ENCODE measurements at places on chromosomes 2 and 18.

DNA sequence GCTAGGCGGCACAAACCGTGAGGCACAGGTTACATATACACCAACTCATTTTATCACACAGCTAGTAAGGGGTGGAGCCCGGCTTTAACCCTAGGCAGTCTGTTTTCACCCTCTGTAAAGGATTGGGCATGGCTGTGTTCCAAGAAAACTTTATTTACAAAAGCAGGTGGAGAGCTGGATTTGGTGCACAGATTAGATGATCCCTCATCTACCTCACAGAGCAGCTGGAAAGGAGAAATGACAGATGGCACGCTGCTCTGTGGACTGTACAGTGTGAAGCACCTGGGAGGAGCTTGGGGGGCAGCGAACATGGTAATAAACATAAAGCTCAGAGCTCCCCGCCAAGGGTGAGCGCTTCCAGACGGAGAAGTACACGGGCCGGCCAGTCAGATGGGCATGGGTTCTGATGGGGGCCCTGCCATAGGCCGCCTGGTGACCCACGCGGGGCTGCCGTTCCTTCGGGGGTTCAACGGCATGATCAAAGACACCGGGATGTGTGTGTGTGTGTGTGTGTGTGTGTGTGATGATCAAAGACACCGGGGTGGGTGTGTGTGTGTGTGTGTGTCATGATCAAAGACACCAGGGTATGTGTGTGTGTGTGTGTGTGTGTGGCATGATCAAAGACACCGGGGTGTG, 862 bp upstream of the TMEM177 start:
- no peak for DNase-seq

DNA sequence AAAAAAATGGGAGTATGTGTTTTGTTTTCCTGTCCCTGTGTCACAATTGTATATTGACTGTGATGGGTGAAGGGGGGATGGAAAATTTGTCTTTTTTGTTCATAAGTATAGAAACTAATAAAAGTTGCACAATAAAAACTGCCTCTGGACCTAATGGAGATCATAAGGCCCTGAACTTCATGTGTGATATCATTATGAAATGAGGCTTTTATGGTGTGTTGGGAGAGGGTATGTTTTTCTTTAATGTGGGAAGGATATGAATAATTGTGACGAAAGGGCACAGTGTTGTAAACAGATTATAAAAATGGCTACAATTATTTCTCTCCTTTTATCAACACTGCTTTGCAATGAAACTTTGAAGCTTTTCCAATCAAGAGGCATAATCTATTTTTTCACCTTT, 1889.3 kb upstream of the CELF4 start:
- no peak for DNase-seq

DNA sequence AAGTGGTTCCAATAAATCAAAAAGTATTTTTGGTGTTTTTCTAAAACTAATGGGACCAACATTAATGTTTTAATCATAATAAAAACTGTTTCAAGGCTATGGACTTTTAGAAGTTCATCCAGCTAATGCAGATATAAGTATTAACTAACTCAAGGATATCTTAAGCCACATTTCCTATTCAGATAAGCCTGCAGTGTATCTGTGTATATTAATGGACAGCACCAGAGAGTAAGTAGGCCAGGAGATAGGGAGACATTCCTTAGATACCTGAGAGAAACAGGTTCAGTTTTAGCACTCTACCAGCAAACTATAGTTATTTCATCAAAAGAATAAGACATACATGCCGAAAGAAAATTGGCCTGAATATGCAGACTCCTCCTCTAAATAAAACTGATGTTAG, 27.3 kb downstream of the PREPL start:
- no peak for DNase-seq

- no peak for DNase-seq
These were observed 564.7 kb upstream of the PIK3C3 start for GRCh38 chr18:41390309-41390708.

DNA sequence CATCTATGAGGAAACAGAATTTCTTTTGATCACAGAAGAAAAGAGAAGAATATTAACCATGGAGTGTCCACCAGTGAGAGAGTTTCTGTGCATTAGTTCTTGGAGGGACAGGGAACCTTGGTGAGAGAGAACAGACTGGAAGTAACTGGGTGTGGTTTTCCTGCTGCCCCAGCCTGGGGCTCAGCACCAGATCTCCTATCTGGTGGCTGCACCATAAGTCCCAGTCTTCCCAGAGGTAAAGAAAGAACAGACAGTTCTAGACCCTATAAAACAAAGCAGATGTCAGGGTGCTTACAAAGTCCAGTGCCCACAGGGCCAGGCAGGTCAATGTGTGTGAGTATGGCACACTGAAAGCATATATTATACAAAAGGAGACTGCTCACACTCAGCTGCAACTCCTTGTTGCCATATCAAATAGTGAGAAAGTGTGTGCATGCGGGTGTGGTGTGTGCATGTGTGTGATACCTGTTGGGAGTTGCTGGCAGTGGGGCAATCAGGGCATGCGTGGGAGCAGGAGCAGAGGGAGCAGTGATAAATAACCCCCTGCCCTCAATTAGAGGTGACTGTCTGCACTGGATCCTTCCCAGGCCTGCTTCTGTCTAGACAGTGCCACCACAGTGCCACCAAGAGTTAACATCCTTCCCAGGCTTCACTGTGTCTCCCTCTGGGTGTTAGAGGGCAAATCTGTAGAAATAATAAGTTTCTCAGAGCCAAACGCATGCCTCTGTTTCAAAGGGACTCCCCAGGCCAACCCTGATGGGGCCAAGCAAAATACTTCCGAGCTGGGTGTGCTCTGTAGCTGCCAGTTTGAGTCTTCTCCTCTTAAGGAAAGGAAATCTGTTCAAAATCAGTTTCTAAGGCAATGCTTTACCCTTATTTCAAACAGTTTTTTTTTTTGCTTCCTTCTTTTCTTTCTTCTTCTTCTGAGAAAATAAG, 45.7 kb downstream of the RDH14 start:
- no peak for DNase-seq

GRCh38 chr2:121155502-121156056, 129.4 kb downstream of the TFCP2L1 start:
- no peak for DNase-seq

- no peak for DNase-seq
These were observed 160.9 kb downstream of the MIB1 start for GRCh38 chr18:21901423-21901945.

- no peak for DNase-seq
These were observed 37.0 kb downstream of the KLHL14 start for GRCh38 chr18:32735781-32736180.

DNA sequence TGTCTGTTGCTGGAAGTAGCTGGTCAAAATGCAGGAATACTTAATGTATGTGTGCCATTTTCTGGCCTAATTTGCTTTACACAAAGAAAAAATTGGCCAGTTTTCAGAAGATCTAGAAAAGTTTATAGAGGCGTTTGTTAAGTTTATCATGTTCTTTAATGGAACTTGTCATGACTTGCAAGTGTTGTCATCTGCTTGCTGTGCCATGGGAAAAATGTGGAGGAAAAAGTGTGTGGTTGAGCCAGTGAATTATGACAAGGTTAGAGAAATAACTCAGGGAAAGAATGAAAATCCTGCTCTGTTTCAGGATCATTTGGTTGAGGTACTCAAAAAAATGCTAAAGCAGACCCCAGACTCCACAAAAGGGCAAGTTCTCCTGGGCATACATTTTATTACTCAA, 301.6 kb upstream of the CDH2 start:
- no peak for DNase-seq

DNA sequence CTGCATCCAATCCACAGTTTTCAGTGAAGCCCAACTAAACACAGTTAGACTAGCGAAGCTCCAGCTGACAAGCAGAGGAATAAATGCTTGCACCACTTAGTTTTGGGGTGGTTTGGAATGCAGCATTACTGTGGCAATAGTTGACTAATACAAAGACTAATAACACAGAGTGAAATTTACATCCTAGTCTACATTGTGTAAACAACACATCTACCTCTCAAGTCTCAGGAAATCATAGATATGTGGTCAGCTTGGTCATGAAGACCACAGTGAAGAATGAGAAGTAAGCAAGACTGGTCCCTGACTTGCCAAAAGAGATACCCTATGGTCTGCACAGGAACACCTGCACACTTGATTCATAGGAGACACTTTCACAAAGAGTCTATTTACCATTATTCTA, 155.1 kb upstream of the TANK start:
- DNase-seq: no peak

- DNase-seq: no peak
These were observed 133.3 kb upstream of the NOSTRIN start for GRCh38 chr2:168669151-168669550.

DNA sequence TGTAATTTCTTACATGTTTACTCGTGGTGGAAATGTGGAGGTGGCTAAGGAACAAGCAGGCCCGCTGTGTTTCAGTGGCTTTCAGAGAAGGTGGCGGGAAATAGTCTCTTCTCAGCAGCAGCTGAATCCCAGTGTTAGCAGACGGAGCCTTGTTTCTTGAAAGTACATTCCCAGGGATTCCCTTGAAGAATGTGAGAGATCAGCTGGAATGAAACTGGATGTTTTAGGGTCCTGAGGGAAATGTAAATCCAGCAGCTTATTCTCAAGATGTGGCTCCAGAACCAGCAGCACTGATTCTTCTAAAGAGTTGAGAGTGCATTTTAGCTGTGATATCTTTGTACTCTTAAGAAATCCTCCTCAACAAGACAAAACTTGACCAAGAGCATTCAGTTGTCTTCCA, 59.1 kb downstream of the CDC42EP3 start:
- DNase-seq: no peak
